Foreskin fibroblast (primary cell): ENCODE measurements at places on chromosomes 1 and 21.

DNA sequence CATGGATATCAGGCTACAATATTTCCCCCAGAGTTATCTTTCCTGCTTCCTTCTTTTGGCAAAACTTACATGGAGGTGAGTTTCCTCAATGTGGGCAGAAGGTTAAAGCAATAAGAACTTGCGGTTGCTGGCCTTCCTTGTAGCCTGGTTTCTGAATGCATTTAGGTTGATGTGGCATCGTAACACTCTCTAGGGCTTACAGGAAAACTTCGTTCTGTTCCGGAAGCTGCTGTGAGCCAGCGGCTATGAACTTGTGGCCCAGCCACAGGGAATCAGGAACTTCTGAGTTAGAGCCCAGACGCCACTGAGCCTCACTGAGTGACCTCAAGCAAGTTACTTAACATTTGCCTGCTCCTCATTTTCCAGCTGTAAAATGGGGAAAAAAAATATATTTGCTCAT, 623.4 kb upstream of the ADAMTS5 start:
- DNase-seq, result peak; percentile 82

DNA sequence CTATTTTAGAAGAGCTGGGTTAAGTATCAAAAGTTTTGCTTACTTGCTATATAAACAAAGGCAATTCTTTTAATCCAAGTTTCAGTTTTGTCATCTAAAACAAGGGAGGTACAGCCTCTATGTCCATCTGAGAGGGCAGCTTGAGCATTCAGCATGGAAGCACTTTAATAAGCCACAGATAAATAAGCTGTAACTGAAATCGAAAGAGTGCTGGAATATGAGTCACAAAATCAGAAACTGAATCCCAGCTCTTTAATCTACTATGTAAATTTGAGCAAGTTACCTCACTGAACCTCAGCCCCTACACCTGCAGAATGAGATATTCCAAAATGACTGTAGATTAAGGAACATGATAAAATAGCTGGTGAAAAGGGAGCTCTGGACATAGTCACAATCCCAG, 80.0 kb upstream of the HP1BP3 start:
- no peak for DNase-seq

DNA sequence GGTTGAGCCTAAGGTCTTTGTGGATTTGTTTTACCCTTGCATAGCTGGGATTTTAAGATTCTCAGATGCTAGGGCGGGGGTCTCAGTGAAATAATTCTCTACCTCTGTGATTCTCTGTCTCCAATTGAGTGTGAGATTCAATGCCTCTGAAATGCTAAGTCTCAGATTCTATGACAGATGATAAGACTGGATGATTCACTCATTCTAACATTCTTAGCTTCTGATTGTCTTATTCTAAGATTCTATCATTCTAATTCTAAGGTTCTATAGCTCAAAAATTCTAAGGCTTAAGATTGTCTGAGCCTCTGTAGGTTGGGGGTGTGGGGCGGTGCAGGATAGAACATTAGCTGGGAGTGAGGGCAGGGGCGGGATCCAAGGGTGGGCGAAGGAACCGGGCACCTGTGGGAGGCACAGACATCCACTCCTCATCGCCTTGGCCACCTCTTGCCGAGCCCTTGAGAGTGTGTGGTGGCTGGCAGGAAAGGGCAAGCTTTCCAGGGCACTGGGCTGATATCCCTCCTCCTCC, 29.5 kb downstream of the ADGRB2 start:
- DNase-seq, result no peak

- DNase-seq, result no peak
These were observed 50.8 kb downstream of the GPR137B start for GRCh38 chr1:236193184-236193583.

GRCh38 chr1:153932156-153933131, 9.7 kb upstream of the GATAD2B start:
- no peak for DNase-seq

- no peak for DNase-seq
These were observed 9.3 kb upstream of the S100A10 start for GRCh38 chr1:152002960-152003359.

DNA sequence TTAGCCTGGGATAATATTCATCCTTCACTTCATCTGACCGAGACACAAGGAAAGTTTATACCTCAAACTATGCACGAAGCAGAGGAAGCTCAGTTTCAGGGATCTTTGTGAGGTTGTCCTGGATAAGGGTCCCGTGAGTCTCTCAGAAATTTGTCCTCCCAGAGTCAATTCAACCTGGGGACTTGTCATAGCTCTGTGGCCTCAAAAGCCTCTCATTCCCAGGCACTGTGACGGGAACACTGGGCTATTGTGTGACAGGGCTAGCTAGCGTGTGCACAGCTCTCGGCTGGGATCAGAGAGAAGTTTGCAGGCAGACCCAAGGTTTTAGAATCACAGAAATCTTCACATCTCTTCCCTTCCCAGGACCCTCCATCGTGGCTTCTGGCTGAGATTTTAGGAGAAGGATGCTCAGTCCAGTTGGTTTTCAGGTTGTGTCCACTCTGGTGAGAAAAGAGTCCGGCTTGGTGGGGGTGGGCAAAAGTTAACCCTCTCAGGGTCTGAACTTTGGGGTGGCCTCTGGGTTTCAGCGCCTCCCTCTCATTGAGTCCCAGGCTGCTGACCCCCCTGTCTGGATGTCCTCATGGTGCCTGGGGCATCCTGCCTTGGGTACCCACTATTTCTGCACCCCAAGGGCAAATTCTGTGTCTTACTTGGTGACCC, 20.4 kb upstream of the LBR start:
- no peak for DNase-seq

- no peak for DNase-seq
These were observed 2.4 kb upstream of the SPOCD1 start for GRCh38 chr1:31818206-31818605.

GRCh38 chr1:24126018-24126671, 14.2 kb upstream of the MYOM3 start:
- peak; percentile 21 for DNase-seq

GRCh38 chr1:211920602-211921226, 90.2 kb upstream of the LPGAT1 start:
- peak; percentile 42 for DNase-seq

DNA sequence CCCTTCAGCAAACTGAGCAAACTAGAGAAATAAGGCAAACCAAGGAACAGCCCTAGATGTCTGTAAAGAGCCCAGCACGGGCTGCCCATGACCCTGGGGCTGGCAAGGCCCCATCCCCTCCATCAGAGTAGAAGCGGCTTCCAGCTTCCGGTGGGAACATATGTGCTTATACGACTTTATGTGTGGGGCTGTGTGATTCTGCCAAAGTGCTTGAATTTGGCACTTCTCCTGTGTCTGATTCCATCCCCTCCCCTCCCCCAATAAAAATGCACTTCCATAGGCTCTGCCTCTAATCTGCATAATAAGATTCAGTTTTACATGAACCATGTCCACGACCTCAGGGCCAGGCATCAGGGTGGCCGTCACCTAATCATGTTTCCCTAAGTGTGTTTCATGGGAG, 236.6 kb downstream of the DSCAM start:
- DNase-seq, result no peak
